ENCODE measurements at places on chromosomes 11 and 22. TPM values are rescaled to one million over a fixed set of nuclear protein-coding genes. Genes with fewer than 3 reads are reported as not detected.

MYOD1 gene
- not detected for total RNA-seq

C11orf42 gene
- not detected for total RNA-seq

BIK gene
- total RNA-seq, result 13.3 TPM

MYEOV gene
- not detected for total RNA-seq

RFPL2 gene
- 1.9 TPM for total RNA-seq

BARX2 gene
- not detected for total RNA-seq

PGA5 gene
- 0.63 TPM for total RNA-seq

LMNTD2 gene
- 10.1 TPM for total RNA-seq

GPR83 gene
- 0.26 TPM for total RNA-seq

CASP1 gene
- total RNA-seq, result not detected

HBG1 gene
- total RNA-seq, result not detected

SCN3B gene
- 0.54 TPM for total RNA-seq

CLTCL1 gene
- 14.0 TPM for total RNA-seq

FAT3 gene
- total RNA-seq, result 14.3 TPM

SERPIND1 gene
- not detected for total RNA-seq

RIMBP3C gene
- 0.47 TPM for total RNA-seq

TRIM29 gene
- total RNA-seq, result not detected

C1QTNF4 gene
- 15.7 TPM for total RNA-seq

CLDN5 gene
- total RNA-seq, result 0.66 TPM

ZBTB16 gene
- total RNA-seq, result 8.8 TPM
